ENCODE measurements at places on chromosomes 6 and 20.
A peak's percentile ranks its signal among the peaks of the same experiment; 100 is the strongest.

DNA sequence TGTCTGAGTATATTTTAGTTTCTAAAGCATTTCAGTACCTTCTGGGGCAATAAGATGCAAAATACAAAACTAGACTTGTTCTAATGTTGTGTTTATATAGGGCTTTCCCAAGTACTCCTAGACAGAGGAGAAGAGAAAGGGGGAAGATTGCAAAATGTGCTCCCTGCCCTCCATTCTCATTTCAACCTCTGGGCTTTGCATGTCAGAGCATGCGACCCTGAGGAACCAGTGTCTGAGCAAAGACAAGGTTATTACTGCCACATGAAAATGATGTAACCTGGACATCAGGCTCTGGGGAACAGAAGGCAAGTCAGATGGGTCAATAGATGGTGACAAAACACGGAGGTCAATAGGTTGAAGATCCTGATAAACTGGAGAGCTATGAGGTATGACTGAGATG is 253.5 kb upstream of the TCF21 start:
- DNase-seq = no peak

DNA sequence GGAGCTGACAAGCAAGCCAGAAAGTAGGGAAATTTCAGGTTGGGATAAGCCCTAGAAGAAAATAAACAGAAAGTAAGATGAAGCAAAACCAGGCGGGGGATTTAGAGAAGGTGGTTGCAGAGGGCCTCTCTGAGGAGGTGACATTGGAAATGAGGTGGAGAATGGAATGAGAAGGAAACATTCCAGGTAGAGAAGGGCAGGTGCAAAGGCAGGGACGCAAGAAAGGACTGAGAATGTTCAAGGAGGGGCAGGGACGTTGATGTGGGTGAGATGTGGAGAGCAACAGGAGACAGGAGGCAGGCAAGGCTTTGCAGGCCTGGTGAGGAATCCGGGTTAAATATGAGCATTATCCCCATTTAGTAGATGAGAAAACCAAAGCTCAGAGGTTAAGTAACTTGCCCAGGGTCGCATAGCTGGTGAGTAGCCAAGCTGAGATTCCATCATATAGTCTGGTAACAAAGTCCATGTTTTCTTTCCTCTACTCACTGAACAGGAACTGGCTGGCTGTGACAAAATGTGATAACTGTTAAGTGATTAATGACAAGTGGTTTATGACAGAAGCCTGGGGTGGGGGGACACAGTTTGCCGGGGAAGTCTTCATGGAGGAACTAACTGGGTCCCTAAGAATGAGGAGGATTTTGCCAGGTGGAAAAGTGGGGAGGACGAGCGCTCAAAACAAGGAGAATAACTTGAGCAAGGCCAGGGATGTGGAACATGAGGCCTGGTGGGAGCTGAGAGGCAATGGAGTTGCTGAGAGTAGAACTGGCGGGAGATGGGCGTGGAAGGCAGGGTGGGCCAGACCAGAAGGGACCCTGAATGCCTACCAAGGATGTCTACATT is 32.6 kb downstream of the MRPL14 start:
- no peak for DNase-seq

GRCh38 chr6:138105446-138105845 is 1.8 kb downstream of the PERP start:
- DNase-seq = no peak

- no peak for DNase-seq
These were observed 449.0 kb downstream of the QKI start for GRCh38 chr6:163863565-163863964.

DNA sequence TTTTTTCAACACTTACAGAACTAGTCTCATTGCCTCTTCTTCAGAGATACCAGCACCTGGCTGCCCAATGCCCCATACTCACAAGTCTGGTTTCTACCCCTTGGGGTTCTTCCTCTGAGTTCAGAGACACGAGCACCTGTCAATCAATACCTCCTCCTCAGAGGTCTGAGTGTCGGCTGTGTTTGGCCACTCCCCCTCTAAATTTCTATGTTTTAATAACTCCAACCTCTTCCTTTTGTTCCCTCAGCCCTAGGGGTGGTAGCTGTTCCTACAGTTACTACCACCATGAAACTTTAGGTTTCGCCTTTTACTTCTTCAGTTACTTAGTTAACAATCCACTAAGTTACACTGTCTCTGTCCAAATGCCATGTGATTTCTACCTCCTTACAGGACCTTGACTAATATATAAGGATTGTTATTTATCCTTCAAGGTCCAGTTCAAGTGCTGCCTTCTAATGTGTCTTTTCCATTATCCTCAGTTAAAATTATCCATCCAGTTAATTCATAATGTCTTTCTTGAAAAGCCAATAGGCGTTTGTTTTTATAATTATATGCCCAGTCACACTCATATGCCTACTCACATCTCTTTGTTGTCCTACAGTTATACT is 14.6 kb upstream of the PHF20 start:
- no peak for DNase-seq

DNA sequence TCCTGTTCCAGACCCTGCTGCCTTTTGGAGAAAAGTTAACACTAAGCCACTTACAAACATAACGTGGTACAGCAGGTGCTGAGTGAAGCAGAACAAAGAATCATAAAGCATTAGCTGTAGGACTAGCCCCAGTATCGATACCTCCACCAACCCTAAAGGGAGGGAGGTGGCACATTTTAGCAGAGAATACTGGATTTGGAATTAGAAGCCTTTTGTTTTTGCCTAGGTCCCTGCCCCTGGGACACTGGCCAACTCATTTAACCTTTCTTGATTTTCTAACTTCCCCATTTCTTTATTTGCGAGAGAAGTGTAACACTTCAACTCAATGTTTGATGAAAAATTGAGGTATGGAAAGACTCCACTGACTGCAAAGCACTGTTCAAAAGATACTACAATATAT is 93.5 kb downstream of the B3GAT2 start:
- DNase-seq = no peak

- no peak for DNase-seq
These were observed 28.8 kb upstream of the CD164 start for GRCh38 chr6:109411034-109411433.

DNA sequence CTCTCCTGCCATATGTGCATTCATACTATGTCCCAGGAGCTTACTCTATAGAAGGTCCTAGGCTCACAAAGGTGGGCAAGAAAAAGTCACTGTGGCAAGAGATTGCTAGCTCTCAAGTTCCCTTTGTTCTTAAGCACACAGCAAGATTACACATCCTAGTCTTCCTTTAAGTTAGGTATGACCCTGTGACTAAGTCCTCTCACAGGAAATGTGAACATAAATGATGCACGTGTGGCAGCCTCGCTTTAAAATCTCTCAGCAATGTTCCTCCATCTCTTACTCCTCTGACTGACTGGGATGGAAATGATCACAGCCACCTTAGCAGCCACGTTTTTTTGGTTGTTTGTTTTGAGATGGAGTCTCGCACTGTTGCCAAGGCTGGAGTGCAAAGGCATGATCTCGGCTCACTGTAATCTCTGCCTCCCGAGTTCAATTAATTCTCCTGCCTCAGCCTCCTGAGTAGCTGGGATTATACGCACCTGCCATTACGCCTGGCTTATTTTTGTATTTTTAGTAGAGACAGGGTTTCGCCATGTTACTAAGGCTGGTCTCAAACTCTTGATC is 35.7 kb upstream of the HAO1 start:
- DNase-seq = no peak

GRCh38 chr6:108665495-108666196 is 104.9 kb downstream of the FOXO3 start:
- no peak for DNase-seq

DNA sequence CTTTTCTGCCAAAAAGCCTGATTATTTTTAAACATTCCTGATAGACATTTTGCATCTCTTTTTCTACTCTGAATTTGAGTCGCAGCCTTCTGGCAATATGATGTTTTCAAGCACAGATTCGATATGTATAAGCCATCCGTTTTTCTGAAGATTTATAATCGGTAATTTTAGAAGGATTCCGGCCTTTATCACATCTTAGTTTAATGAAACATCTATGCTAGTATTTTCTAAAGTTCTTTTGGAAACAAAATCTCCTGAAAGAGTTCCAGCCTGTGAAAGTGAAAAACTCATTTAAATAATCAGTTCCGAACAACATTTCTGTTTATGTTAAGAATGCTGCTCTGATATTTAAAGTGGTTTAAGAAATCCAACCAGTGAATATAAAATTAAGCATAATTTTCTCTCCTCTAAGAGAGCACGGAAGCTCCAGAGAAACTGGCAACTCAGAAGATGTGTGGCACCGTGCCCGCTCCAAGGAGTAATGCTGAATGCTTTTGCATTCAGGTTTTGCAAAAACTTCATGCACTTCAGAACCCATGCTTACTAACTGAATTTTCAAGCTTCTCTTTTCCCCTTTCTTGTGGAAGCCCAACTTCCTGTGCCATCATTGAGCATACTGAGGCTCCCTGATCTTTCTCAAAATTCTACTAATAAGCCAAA is 20.7 kb downstream of the NDUFAF4 start:
- peak; percentile 30 for DNase-seq

DNA sequence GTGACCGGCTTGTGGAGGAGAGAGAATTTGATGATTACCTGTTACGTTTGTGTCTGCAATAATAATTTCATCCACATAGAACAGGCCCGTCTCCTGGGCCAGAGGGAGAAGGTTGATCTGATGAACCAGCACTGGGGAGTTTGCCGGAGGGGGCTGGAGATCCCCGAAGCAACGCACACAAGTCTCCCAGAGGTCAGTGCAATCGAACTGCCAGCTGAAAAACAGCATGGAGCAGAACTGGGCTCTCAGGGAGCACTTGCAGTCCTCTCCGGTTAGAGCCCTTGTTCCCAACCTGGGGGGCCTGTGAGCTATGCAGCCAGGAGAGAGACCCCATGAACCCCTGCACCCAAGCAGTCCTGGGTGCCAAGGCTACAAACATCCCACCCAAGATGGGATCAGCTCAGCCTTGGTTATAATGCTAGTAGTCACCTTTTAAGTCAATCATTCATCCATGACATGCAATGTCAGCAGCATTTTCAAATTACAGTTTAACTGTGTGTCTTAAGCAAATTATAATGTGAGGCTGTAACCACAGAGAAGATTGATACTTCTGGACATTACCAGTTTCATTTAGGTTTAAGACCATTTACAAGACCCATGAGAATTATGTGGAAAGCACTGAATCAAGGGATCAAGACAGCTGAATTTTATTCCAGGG is 34.2 kb downstream of the PKHD1 start:
- DNase-seq = no peak

- no peak for DNase-seq
These were observed 761.1 kb upstream of the MMS22L start for GRCh38 chr6:98044151-98044561.

GRCh38 chr6:104229057-104229456 is 630.7 kb downstream of the HACE1 start:
- DNase-seq = no peak

- no peak for DNase-seq
These were observed 13.2 kb downstream of the QKI start for GRCh38 chr6:163427498-163428254.

- no peak for DNase-seq
These were observed 43.9 kb downstream of the PHACTR2 start for GRCh38 chr6:143721642-143722041.

DNA sequence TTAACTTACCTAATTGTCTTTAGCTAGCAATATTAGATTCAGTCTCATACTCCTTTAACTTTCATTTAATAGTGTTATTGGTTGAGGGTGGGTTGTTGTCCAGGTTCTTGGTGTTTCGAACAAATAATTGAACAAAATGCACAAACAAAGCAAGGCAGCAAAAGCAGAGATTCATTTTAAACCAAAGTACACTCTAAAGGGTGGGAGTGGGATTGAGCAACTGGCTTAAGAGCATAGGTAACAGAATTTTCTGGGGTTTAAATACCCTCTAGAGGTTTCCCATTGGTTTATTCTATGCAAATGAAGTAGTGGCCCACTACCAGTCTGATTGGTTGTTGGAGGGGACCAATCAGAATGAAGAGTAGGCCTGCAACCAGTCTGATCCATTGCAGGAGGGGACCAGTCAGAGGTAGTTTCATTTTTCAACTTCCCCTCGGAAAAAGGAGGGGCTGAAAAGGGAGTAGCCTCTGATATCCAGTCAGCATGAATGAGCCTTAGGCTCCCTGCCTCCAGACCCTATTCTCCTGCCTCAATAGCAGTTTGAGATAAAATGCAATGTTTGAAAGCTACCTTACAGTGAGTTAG is 26.3 kb upstream of the RAB23 start:
- no peak for DNase-seq

GRCh38 chr6:84867521-84867920 is 103.1 kb upstream of the TBX18 start:
- DNase-seq = no peak

- no peak for DNase-seq
These were observed 131.3 kb downstream of the MYO6 start for GRCh38 chr6:75880305-75880704.

DNA sequence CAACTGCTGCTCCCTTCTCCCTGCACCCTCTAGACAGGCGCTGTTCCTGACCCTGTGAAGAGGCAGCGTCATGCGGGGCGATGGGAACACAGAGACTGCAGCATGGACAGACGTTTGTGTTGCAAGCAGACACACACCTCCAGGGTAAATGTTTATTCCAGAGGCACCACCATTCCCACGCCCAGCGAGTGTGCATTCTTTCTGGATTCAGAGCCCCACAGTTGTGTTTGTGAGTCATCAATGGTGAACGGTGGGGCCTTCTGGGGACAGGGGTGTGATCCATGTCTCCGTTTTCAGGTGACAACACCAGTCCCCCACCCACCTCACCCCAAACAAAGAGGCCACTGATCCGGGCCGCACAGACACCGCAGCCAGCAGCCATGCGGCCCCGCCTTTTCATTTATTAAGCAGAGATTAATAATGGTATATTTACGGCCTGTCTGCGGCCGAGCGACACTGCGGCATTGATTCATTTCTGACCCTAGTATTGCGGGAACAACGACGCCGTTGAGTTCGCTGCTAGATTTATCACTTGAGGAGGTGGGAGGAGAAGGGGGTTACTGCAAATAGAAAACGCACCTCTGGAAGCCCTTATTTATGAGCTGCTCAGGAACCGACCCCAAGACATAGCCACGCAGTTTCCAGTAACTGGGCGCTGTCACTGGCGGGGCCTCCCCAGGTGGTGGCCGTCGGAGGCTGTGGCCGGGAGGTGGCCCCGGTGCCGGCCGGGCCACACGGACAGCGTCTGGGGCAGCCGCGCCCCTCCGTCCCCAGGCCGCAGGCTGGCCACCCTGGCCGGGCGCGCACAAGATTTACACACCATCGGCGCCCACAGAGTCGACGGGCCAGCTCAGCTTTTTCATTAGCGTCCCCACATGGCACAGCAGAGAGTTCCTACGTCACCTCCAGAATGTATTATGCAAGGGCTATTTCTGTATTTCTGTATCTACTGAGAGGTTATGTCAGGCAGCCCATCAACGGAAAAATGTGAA is 367.6 kb downstream of the THBS2 start:
- no peak for DNase-seq

DNA sequence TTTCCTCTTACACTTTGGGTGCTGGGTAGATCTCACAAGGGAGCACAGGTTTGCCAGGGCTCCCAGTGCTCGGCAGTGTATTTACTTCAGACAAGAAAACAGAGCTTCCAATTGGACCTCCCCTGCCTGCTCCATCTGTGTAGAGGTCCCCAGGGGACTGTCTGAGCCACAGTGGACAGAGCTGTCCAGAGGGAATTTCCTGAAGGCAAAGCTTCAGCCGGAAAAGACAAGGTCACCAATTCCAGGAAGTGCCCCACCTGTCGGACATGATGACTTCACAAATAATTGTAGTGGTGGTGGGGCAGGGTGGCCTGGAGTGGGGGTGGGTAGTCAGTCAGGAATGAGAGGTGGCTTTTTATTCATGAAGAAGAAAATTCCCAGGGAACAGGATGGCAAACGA is 18.6 kb downstream of the ADGRF5 start:
- DNase-seq = no peak

GRCh38 chr6:143677891-143678791 is at the start of gene PHACTR2:
Gene PHACTR2 (plus strand): TSS chr6:143677965. CDS start chr6:143678164, 199 bp downstream.
- DNase-seq = peak; percentile 45

Measured in putamen (tissue), 1 donor.